H1 (cell line): ENCODE measurements at places on chromosomes 1 and 21. TPM values are rescaled to one million over a fixed set of nuclear protein-coding genes. Genes with fewer than 3 reads are reported as not detected.

- H3K36me3 ChIP-seq = no peaks in the 10 kb centered on the region
- DNase-seq = no peak
- H3K27ac ChIP-seq = no peak overlapping the region
- no peaks in the 10 kb centered on the region for H3K4me1 ChIP-seq
Measured at GRCh38 chr21:42724226-42724920, 71.0 kb downstream of the PDE9A start.

DNA sequence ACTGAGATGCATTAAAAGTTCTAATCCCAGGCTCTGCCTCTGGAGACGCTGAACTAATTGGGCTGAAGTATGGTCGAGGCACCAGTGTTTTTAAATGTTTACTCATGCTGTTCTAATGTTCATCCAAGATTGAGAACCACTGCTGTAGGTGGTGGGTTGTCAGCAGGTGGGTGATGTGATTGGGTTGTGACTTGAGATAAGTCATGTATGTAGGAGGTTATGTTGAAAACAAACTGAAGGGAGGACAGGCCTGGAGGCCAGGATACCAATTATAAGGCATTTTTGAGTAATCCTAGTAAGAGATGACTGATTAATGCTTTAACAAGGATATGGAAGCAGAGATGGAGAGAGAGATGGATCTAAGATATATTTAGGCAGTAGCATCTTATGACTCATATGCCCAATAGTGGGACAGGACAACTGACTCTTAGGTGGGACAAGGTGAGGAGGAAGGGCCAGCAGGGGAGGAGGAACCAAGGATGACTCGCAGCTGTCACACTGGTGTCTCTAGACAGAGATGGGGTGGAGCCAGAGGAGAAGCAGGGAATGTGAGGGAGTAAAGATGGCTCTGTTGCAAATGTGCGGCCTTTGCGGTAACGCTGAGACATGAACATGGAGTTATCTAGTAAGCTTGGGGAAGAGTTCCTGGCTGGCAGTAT is 29.3 kb downstream of the RAB4A start:
- no peak for DNase-seq
- no peaks in the 10 kb centered on the region for H3K4me1 ChIP-seq
- H3K4me3 ChIP-seq = no peak overlapping the region

- H3K4me1 ChIP-seq = peaks cover 8% of the 10 kb centered on the region; the same call in 1 of the 2 replicates
- no peak overlapping the region for H3K27ac ChIP-seq
- no peaks in the 10 kb centered on the region for H3K36me3 ChIP-seq
- H3K27me3 ChIP-seq = no peaks in the 10 kb centered on the region
- no peak for DNase-seq
- H3K4me3 ChIP-seq = no peak overlapping the region
Measured at GRCh38 chr21:33493756-33494155, 2.2 kb upstream of the DNAJC28 start.

DNA sequence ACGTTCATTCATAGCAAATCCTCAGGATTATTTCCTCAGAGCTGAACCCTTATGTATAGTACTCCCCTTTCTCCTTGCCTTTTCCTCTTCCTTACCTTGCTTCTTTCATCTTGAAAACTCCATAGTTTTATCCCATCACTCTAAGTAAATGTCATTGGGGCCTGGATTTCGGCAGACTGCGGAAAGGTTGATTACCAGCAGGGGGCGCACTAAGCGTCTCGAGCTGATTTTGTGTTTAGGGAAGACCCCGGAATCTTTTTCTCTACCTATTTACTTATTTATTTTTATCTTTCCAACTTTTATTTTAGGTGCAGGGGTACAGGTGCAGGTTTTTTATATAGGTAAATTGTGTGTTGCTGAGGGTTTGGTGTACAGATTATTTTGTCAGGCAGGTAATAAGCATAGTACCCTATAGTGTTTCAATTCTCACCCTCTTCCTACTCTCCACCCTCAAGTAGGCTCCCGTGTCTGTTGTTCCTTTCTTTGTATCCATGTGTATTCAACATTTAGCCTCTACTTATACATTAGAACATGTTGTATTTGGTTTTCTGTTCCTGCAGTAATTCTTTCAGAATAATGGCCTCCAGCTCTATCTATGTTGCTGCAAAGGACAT is 11.4 kb upstream of the MTARC1 start:
- no peak overlapping the region for H3K4me3 ChIP-seq
- no peak overlapping the region for H3K27ac ChIP-seq
- H3K36me3 ChIP-seq = no peaks in the 10 kb centered on the region
- no peaks in the 10 kb centered on the region for H3K27me3 ChIP-seq
- no peaks in the 10 kb centered on the region for H3K4me1 ChIP-seq

DNA sequence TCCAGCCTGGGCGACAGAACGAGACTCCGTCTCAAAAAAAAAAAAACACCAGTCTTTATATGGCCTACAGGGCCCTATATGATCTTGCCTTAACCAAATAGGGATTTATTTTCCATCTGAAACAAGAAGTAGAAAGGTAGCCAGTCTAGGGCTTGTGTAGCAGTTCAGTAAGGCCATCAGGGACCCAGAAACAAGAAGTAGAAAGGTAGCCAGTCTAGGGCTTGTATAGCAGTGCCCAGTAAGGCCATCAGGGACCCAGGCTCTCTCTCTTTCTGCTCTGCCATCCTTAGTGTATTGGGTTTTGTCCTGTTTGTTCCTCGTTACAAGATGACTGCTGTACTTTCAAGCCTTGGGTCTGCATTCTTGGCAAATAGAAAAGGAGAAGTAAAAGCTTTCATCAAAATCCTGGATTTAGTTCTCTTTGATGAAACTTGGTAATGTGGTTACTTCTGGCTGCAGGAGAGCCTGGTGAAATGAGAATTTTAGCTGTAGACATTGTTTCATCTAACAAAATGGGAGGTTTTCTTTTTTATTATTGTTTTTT is 46.1 kb downstream of the PKN2 start:
- no peak overlapping the region for H3K4me3 ChIP-seq
- DNase-seq = no peak
- no peaks in the 10 kb centered on the region for H3K27me3 ChIP-seq
- H3K4me1 ChIP-seq = no peaks in the 10 kb centered on the region
- no peaks in the 10 kb centered on the region for H3K36me3 ChIP-seq
- H3K27ac ChIP-seq = no peak overlapping the region

GRCh38 chr1:201485184-201485774 is 16.3 kb upstream of the PHLDA3 start:
- no peaks in the 10 kb centered on the region for H3K36me3 ChIP-seq
- H3K27me3 ChIP-seq = peaks cover 12% of the 10 kb centered on the region
- H3K4me1 ChIP-seq = no peaks in the 10 kb centered on the region
- no peak overlapping the region for H3K4me3 ChIP-seq

DNA sequence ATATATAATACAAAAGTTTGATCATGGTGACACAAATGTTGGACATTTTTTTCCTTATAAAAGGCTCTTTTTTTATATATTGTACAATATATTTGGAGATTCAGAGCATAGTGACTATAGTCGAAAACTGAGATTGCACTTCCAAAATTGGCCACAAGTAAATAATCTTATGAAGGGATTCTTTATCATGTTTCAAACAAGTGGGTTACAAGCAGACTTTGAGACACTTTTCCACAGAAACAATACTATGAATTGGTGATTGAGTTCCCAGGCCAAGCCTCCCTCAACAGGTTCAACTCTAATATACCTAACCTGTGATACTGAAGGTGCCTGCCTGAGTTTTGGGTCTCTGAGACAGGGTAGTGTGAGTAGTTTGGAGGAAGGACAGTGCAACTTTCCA is 13.8 kb downstream of the LEPR start:
- no peak overlapping the region for H3K27ac ChIP-seq
- H3K4me1 ChIP-seq = peaks cover 2% of the 10 kb centered on the region; the same call in 1 of the 2 replicates
- H3K36me3 ChIP-seq = no peaks in the 10 kb centered on the region
- no peaks in the 10 kb centered on the region for H3K27me3 ChIP-seq
- no peak overlapping the region for H3K4me3 ChIP-seq

GRCh38 chr1:18151436-18152122 is 44.0 kb downstream of the IGSF21 start:
- H3K4me1 ChIP-seq = no peaks in the 10 kb centered on the region
- H3K4me3 ChIP-seq = no peak overlapping the region
- H3K36me3 ChIP-seq = no peaks in the 10 kb centered on the region
- H3K27ac ChIP-seq = no peak overlapping the region

DNA sequence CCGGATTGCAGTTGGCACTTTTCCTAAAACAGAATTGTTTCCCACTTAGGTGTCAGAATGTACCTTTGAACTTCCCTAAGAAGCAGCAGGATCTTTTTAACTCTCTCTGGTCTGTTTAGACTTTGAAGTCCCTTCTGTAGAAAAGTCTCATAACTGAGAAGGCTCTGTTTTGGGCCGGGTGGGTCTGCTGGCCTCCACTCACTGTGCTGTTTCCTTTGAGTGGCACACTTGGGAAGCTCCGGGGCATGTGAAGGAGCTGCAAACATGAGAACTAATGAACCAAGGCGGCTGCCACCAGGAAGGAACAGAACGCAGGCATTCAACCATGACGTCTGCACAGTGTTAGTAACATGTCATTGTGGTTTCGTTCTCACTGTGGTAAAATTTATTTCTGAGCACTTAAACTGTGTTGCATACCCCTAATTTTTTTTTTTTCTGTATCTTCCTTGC is 19.5 kb upstream of the NCMAP start:
- DNase-seq = no peak
- no peak overlapping the region for H3K27ac ChIP-seq
- no peaks in the 10 kb centered on the region for H3K27me3 ChIP-seq
- no peaks in the 10 kb centered on the region for H3K36me3 ChIP-seq

DNA sequence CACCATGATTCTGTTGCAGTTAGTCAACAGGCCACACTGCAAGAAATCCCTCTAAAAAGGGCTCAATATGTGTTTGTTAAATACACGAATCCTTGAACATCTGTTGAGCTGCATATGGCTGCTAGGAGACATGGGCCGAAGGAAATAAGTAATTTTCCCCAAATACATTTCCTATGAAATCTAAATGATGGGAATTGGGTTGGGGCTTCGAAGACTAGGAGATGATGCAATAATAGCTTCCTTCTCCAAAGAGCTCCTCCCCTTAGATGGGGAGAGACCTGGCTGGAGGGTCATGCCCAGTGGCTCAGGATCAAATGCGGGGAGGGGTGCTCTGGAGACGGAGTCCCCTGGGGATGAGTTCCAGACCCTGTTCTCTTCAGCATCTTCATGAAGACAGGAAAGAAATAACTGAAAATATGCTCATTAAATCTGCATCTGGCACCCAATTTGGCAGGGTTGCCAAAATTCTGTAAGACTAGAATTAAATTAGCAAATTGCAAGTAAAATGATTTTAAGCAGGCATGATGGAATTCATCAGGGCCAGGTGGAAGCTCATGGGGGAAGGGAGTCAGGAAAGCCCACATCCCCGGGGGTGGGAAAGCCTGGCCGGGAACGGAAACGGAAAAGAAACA is 165.0 kb upstream of the EDN2 start:
- no peak overlapping the region for H3K27ac ChIP-seq
- peaks cover 7% of the 10 kb centered on the region; the same call in 1 of the 2 replicates for H3K4me1 ChIP-seq
- H3K4me3 ChIP-seq = no peak overlapping the region
- DNase-seq = no peak

GRCh38 chr1:70909262-70909822 is 138.3 kb downstream of the PTGER3 start:
- H3K36me3 ChIP-seq = no peaks in the 10 kb centered on the region
- H3K4me1 ChIP-seq = no peaks in the 10 kb centered on the region
- H3K27me3 ChIP-seq = no peaks in the 10 kb centered on the region
- no peak overlapping the region for H3K27ac ChIP-seq
- no peak overlapping the region for H3K4me3 ChIP-seq

- H3K36me3 ChIP-seq = no peaks in the 10 kb centered on the region
- no peaks in the 10 kb centered on the region for H3K27me3 ChIP-seq
- H3K4me1 ChIP-seq = peaks cover 2% of the 10 kb centered on the region
- no peak overlapping the region for H3K27ac ChIP-seq
- H3K4me3 ChIP-seq = no peak overlapping the region
- DNase-seq = no peak
Measured at GRCh38 chr21:26914557-26914956, 52.3 kb downstream of the ADAMTS5 start.

- no peaks in the 10 kb centered on the region for H3K4me1 ChIP-seq
- no peak for DNase-seq
- no peak overlapping the region for H3K4me3 ChIP-seq
- H3K27ac ChIP-seq = no peak overlapping the region
Measured at GRCh38 chr1:91133248-91133647, 111.4 kb upstream of the ZNF644 start.

DNA sequence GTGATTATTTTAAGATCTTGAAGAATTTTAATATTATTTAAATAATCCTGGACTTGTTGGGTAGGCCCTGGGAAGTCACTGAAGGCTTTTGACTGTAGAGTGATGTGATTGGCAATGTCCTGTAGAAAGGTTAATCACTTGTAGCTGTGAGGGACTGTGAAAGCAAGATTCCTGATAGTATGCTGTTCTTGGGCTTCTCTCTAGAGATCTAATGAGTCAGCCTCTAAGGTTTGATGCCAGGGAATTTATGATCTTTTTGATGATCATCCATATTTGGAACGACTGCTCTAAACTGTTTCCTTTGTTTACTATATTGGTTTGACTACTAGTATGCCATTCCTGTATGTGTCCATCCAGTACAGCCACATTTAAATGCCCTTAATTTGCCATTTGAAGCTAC is 56.5 kb downstream of the CAMSAP2 start:
- H3K27me3 ChIP-seq = no peaks in the 10 kb centered on the region
- no peak overlapping the region for H3K4me3 ChIP-seq
- H3K27ac ChIP-seq = no peak overlapping the region
- DNase-seq = no peak

AMY1B gene
- total RNA-seq = not detected in 2 replicates

PFKFB2 gene
- total RNA-seq = 17.8 and 19.1 TPM in 2 replicates

AGRN gene
- 155 and 162 TPM in 2 replicates for total RNA-seq

HSD3B2 gene
- total RNA-seq = not detected in 2 replicates
